ENCODE measurements at places on chromosomes 12 and 14. TPM values are rescaled to one million over a fixed set of nuclear protein-coding genes. Genes with fewer than 3 reads are reported as not detected.

DNA sequence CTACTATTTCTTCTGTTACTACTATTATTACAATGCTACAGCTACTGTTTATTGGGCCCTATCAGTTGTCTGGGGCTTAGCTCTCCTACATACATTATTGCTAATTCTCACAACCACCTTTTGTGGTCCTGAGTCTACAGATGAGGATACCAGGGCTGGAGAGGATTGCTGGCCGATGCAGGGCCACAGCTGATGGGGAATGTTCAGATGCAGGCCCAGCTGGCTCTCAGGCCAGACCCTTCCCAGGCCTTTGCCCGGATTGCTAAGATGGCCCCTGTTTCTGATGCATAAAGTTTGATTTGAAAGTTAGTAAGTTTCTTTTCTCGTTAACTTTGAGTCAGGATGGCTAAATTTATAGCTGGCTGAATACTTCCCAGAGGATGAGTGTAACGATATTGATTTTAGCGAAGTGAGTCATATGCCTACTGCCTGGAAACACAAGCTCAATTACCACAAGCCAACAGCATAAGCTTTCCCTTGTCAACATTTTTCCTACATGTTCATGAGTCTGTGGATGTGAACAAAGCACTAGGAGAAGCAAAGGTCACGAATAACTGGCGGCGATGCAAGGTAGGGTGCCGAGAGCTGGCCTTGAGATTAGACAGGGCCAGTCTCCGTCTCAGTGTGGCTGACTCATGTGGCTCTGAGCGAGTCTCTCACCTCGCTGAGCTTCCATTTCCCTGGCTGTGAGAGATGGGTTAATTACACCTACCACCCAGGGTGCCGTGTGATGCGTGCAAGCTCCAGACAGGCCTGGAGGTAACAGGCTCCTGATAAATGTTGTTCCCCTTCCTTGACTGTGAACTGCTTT, 111.0 kb downstream of the BEGAIN start:
- no peak for DNase-seq

The LTB4R gene
- total RNA-seq, result 9.3 TPM

The GALNT9 gene
- 20.7 TPM for total RNA-seq

DNA sequence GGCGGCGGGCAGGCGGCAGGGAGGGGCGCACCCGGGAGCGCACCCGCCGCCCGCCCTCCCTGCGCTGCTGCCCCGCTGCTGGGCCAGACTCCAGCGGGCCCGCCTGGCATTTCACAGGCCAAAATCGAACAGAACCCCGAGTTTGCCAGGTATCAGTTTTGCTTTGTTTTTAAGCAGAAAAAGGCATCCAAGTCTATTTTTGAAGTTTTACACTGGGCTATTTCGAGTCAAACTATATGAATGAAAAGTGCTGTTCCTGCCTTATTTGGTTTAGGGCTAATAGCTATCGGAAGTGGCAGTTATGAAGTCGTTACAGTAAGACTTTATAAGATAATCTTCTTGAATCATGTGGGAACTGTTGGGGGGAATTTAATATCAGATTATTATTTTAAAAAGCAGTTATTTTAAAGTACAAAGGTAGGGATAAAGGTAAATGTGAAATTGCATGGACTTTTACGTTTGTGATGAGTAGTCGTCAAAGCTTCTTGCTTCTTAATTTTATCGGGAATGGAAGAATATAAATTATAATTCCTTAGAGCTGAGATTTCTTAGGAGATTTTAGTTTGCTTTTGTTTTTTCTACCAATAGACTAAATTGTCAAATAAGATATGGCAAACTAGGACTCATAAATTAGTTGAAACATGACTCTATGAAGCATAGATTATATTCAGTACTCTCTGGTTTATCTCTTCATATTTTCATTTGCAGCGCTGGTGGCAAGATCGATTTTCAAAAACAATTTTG, 1.1 kb downstream of the MSRB3 start:
- DNase-seq, result no peak

The SLCO1B3 gene
- total RNA-seq, result not detected

The NANOG gene
- 0.16 TPM for total RNA-seq

- DNase-seq, result no peak
Observed at GRCh38 chr14:99773521-99774497, 19.4 kb upstream of the EML1 start.

Measured in kidney (tissue), 22 donors.